ENCODE measurements at places on chromosomes 11 and 22.
A peak's percentile ranks its signal among the peaks of the same experiment; 100 is the strongest.

DNA sequence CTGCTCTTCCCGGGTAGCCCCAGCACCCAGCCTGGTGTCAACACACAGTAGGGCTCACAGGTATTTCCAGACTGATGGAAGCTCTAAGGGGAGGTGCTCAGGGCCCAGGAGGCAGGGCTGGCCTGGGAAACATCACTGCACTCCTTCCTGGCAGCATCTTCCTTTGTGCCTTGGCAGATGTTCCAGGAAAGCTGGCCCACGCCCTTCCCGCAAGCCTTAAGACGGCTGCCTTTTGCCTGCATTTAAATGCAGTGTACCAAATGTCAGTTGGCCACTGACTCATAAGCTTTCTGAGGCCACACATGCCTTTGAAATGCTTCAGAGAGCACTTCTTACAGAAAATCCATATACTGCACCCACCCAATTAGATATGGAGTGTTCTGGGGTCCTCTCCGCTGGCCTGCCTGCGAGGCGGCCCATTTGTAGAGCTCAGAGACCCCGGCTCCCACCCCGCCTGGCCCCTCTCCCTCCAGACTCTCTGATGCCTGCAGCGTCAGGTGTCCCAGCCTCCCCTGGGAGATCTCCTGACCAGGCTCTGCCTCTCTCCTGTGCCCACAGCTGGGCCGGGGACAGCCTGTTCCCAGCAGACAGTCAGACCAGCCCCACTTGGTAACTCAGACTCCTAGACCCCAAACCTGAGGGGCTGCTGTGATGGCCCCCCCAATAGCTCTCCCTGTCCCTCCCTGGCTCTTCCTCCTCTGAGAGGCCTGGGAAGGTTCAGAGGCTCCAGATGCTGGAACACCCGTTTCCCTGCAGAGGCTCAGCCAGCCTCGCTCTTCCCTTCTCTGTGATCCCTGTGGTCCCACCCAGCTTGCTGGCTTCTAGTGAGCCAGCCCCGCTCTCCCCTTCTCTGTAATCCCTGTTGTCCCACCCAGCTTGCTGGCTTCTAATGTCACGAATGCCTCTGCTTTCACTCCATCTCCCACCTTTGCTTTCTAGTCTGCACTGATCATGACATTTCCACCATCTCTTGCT, 47.6 kb upstream of the THY1 start:
- no peak for DNase-seq
- H3K4me1 ChIP-seq = no peaks in the 10 kb centered on the region
- peaks cover 27% of the 10 kb centered on the region for H3K27me3 ChIP-seq
- H3K27ac ChIP-seq = no peak overlapping the region
- no peaks in the 10 kb centered on the region for H3K36me3 ChIP-seq

GRCh38 chr11:34238533-34238932, 119.3 kb downstream of the ABTB2 start:
- no peak overlapping the region for H3K27ac ChIP-seq
- no peak for DNase-seq
- peaks cover 62% of the 10 kb centered on the region for H3K4me1 ChIP-seq
- H3K27me3 ChIP-seq = peaks cover 5% of the 10 kb centered on the region
- no peak overlapping the region for H3K4me3 ChIP-seq

- no peak for DNase-seq
- no peaks in the 10 kb centered on the region for H3K27me3 ChIP-seq
- H3K4me3 ChIP-seq = no peak overlapping the region
- H3K4me1 ChIP-seq = peaks cover 10% of the 10 kb centered on the region
- peak overlapping the region; percentile 55 for H3K27ac ChIP-seq
Measured at GRCh38 chr11:34086554-34087283, 18.7 kb upstream of the NAT10 start.

- no peaks in the 10 kb centered on the region for H3K36me3 ChIP-seq
- no peaks in the 10 kb centered on the region for H3K4me1 ChIP-seq
- DNase-seq = no peak
- H3K4me3 ChIP-seq = no peak overlapping the region
Measured at GRCh38 chr11:113992459-113993110, 17.7 kb downstream of the HTR3A start.

DNA sequence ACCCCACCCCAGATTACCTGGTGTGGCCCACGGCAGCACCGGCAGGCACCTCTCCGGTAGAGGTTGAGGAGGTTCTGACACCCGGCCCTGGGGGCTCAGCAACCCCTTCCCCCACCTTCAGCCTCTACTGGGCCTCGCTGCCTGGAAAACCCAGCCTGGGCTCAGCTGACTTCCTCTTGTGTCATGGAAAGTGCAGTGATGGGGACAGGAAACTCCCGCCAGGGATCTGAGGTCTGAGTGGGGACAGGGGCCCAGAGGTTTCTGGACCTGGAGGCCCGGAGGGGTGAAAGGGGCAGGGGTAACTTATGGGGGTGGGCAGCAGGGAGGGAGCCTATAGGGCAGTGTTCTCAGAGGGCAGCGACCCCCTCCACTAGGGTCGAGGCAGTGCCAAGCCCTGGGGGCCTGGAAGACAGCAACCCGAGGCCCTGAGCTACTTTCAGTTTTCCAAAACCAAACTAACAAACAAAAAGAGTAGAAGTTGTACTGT, 10.0 kb upstream of the CD5 start:
- H3K4me1 ChIP-seq = peaks cover 60% of the 10 kb centered on the region
- peak overlapping the region; percentile 91 for H3K4me3 ChIP-seq
- H3K27ac ChIP-seq = peak overlapping the region; percentile 98
- peak; percentile 83 for DNase-seq
- peaks cover 35% of the 10 kb centered on the region for H3K36me3 ChIP-seq

DNA sequence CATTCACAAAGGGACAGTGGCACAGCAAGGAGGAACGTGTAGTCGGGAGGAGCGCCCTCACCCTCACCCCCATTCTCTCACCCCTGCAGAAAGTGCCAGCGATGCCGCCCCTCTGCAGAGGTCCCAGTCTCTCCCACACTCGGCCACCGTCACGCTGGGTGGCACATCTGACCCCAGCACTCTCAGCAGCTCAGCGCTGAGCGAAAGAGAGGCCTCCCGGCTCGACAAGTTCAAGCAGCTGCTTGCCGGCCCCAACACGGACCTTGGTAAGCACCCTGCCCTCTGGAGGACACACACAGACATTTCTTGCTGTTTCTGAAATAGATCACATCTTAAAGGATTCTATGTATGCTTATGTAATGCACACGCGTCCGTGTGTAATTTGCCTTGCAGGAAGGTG, 34.9 kb downstream of the TBC1D22A start:
- peaks cover 8% of the 10 kb centered on the region for H3K4me1 ChIP-seq
- no peaks in the 10 kb centered on the region for H3K27me3 ChIP-seq
- no peak for DNase-seq
- H3K27ac ChIP-seq = no peak overlapping the region
- no peak overlapping the region for H3K4me3 ChIP-seq

DNA sequence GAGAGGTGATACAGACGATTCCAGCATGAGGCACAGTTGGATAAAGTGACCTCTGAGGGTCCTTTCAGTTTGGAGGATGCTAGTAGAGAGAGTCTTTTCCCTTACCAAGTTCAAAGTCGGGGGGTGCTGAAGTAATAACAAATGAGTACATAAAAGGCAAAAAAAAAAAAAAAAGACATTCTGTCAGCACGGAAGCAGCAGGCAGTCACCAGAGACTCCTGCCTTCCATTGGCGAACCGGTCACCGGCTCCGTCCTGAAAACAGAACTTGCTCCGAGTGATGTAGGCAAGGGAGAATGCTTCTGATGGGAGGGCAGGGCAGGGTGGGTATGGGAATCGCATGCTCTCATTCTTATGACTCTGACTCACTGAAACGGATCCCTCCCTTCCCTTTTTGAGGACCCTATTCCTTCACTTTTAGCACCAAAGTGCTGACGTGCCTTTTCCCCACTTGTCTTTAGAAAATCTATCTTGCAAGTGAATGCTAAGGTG, 65.9 kb downstream of the PRR5L start:
- peak overlapping the region; percentile 45 for H3K4me3 ChIP-seq
- H3K27ac ChIP-seq = peak overlapping the region; percentile 80
- no peaks in the 10 kb centered on the region for H3K36me3 ChIP-seq
- peaks cover 54% of the 10 kb centered on the region for H3K4me1 ChIP-seq

DNA sequence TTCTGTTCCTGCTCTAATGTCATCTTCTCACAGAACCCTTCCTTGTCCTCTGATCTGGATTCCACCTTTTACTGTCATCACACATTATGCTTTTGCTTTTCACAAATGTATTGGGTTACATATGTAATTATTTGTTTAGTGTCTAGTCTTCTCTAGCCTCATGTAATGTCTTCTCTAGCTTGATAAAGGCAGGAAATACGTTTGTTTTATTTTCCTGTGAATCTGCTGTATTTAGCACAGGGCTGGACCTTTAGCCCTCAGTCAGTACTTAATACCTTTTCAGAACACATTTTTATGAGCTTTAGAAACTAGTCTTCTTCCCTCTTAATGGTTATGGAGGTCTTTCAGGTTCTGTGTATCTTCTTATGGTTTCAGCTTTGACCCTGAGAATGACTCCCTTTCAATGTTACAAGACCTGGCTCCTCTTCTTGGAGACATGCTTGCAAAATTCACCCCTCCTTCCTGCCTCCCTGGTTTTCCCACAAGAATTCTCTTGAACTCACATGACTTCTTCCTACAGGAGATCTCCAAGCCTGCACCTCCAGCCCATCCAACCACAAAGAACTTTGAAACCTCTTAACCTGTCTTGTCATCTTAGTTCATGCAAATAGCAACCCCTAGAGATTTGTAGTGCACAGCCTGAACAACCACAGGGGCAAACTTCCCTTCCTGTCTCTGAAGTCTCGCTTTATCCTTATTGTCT, 132.7 kb upstream of the DDI1 start:
- no peaks in the 10 kb centered on the region for H3K27me3 ChIP-seq
- H3K4me3 ChIP-seq = no peak overlapping the region
- no peaks in the 10 kb centered on the region for H3K4me1 ChIP-seq

DNA sequence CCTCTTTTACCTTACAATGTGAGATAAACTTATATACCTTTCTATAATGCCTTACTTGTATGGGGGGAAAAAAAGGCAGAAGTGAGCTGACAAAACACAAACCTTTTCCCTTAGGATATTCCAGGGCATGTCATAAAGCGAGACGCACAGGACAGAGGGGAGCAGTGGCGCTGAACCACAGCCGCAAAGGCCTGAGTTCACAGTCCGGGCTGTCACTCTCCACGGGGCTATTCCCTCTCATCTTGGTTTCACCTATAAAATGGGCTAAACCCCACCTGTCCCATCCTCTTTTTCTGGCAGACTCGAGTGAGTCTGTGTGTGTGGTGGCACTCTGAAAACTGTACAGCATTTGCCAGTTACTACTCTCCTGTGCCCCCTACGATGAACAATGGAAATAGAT, 14.4 kb upstream of the FXYD2 start:
- no peaks in the 10 kb centered on the region for H3K4me1 ChIP-seq
- no peaks in the 10 kb centered on the region for H3K36me3 ChIP-seq

DNA sequence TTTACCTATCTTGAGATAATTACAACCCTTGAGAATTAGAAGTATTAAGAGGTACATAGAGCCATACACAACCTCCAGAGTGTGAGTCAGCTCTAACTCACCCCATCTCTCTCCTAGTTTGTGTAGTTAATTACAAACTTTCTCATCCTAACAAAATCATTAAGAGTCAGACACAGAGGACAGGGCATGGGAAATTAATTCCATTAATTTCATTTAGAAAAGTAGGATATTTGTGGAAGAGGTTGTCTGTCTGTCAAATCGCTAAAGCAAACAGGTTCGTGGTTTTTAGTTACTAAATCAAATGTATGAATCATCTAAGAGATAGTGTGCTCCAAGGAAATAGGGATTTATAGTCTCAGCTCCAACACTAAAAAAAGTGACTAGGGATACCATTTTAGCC, 1261.4 kb upstream of the TENM4 start:
- H3K4me3 ChIP-seq = no peak overlapping the region
- no peaks in the 10 kb centered on the region for H3K4me1 ChIP-seq
- H3K27ac ChIP-seq = no peak overlapping the region
- DNase-seq = no peak
- no peaks in the 10 kb centered on the region for H3K27me3 ChIP-seq
